ENCODE measurements at places on chromosomes 7 and 10.

DNA sequence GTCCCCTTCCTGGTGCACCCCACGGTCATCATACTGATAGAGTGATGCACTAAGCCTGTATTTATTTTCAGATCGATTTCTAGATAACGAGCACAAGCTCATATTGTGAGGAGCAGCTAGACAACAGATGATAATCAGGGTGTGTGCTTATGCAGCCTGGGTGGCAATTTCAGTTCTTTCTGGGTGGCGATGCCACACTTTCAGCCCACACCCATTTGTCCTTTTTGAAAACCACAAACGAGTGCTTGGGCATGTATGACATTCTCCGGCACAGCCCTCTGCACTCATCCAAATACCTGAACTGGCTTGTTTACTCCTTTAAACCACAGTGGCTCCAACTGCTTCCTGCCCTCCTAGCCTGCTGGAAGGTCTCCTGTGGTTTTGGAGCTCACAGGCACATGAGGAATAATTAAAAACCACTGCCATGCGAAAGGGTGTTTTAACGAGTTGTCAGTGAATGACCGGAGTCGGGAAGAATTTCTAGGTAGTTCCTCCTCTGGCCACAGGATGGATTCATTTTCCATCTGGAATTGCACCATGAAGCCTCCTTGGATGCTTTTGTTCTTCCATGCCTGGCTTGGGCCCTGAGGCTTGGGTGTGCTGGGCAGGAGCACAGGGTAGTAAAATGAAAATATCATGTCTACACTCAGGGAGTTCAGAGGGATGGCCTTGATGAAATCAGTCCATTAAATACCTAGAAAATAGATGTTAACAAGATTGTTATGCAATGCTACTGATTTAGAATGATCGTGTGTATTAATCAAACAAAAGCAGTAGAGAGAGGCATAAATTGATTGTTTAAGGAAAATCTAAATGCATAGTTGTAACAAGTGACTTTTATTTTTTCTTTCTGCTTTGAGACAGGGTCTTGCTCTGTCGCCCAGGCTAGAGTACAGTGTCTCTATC is 52.4 kb upstream of the ITGB1 start:
- no peak for DNase-seq

DNA sequence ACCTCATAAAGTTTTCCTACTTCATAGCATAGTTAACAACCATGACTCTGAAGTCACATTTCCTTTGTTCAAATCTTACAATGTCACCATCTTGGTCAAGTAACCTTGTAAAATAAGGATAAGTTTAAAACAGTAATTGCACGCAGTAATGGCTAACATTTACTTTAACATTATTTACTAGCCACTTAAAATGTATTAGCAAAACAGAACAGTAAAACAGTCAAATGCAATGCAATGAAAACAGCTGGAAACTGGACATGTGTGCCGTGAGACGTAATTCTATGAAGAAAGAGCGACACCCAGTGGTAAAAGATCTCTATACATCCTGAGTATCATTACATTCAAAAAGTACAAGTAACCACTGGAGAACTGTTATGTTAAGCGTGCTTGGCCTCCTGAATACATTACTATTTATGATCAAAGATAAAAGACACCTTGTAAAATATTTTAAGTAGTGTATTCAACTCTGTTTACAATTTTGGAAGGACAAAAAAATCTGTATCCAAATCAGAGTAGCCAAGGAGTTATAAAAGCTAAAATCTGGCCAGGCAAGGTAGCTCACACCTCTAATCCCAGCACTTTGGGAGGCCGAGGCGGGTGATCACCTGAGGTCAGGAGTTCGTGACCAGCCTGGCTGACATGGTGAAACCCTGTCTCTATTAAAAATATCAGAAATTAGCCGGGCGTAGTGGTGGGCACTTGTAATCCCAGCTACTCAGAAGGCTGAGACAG is 27.2 kb downstream of the ATE1 start:
- no peak for DNase-seq

DNA sequence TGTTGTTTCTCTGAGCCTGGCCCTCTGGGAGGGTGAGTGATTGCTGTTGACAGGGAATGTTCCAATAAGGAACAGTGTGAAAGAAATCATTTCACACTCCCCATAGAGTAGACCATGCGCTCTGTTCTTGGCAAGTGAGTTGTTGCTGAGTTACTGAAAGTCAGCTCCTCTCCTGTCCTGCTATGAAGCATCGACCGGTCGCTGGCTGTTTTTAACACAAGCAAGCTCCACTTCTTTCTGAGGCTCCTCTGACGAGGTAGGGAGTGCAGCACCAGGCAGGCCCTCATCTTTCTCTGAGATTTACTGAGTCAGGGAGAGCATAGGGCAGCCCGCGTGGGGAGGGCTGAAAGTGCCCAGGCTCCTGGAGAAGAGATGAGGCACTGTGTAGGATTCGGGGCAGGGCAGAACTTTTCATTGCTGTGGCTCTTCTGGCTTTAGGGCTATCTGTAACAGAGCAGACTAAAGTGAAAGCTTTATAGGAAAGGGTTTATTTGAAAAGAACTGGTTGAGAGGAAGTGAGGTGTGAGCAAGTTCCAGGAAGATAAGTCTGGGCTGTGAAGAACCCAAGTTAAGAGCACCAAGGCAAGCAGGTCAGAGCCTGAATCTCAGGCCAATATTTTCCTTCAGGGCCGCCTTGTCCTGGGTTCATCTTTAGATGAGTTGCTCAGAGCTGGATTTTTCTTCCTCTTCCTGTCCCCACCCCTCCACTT is 332.2 kb downstream of the CCSER2 start:
- no peak for DNase-seq

DNA sequence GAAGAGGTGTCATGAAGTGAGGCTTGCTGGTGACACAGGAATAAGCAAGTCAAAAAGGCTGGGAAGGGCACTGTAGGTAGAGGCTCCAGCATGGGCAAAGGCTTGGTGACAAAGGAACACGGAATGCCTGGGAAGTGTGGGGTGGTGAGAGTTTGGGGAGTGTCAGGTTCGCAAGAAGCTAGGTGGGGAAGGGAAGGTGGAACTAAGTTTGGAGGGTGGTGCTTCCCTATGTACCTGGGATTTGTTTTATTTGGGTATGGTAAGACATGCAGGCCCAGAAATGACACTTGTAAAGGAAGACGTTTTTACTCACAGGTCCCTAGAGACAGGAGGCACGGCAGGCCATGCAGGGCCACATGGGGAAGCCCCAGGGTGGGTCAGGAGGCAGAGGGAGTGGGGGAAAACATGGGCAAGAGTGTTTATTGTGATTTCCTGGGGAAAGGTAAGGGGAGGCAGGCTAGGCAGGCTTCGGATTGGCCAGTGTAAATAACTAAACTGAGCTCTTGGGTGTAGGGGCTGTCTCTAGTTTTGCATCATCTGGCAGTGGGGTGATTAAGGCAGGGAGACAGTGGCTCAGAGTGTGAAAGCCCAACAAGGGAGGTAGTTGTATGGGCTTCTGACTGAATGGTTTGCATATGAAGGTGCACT is 52.1 kb downstream of the SH2D4B start:
- no peak for DNase-seq

- DNase-seq, result no peak
Observed at GRCh38 chr7:47142169-47142866, 439.6 kb downstream of the TNS3 start.

DNA sequence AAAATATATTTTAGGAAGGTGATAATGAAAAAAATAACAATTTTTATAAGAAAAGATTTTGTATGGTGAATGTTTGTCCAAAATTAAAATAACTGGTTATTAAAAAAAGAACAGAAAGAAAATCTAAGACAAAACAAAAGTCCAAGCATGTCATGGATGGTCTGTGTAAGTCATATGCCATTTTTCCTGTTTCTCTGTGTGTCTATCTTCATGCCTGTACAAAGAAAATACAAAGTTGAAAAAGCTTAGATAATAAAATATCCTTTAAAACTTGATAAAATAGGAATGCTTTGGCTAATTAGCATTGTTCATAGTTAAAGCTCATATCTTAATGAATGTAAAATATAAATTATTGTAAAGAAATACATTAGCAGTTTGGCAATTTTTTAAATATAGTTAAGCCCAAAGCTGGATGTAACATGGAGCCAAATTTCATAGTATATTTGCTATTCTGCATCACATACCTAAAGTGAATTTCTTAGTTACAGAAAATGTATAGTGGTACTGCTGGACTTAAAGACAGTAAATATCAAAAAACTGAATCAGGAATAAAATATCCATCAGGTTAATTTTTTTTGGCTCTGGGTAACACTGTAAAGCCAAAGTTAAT is 661.1 kb downstream of the PCDH15 start:
- no peak for DNase-seq

- DNase-seq, result no peak
Observed at GRCh38 chr7:123183431-123183830, 16.3 kb downstream of the SLC13A1 start.

DNA sequence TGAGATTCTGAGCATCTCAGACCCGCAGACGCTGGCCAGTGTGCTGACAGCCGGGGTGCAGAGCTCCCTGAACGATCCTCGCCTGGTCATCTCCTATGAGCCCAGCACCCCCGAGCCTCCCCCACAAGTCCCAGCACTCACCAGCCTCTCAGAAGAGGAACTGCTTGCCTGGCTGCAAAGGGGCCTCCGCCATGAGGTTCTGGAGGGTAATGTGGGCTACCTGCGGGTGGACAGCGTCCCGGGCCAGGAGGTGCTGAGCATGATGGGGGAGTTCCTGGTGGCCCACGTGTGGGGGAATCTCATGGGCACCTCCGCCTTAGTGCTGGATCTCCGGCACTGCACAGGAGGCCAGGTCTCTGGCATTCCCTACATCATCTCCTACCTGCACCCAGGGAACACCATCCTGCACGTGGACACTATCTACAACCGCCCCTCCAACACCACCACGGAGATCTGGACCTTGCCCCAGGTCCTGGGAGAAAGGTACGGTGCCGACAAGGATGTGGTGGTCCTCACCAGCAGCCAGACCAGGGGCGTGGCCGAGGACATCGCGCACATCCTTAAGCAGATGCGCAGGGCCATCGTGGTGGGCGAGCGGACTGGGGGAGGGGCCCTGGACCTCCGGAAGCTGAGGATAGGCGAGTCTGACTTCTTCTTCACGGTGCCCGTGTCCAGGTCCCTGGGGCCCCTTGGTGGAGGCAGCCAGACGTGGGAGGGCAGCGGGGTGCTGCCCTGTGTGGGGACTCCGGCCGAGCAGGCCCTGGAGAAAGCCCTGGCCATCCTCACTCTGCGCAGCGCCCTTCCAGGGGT is 703 bp downstream of the RBP3 start:
- no peak for DNase-seq

- DNase-seq, result no peak
Observed at GRCh38 chr10:44966816-44967509, 7.4 kb downstream of the RASSF4 start.

- no peak for DNase-seq
Observed at GRCh38 chr7:19964246-19964645, 190.8 kb upstream of the TMEM196 start.

DNA sequence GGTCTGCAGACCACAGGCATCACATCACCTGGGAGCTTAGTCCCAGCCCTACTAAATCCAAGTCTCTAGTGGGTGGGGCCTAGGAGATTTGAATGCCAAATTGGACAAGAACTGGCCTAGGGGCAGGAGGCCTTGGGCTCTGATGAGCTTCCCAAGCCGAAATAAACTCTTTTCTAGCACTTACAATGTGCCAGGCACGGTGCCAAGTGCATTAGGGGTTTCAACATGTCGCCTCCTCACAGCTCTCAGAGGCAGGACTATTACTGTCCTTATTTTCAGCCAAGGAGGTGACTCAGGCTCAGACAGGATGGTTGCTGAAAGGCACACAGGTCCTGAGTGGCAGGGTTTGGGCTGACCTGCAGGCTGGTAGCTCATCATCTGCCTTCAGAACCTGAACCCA is 9.2 kb upstream of the CPA1 start:
- no peak for DNase-seq

DNA sequence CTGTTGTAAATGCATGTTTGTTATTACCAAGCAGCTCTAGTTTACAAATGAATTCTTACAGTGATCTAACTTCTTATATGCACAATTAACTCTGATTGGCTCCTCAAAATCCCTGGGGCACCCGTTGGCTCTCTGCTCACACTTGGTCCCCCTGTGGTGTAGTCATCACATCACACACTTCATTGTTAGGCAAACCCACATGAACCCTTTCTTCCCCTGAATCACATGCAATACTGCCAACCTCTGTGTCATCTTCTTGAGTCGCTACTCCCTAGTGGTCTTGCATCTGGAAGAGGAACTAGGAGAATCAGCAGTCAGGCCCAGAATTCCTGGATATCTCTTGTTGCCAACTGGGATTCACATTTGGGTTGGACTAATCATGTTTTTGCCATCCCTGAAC is 73.1 kb downstream of the CD36 start:
- no peak for DNase-seq

DNA sequence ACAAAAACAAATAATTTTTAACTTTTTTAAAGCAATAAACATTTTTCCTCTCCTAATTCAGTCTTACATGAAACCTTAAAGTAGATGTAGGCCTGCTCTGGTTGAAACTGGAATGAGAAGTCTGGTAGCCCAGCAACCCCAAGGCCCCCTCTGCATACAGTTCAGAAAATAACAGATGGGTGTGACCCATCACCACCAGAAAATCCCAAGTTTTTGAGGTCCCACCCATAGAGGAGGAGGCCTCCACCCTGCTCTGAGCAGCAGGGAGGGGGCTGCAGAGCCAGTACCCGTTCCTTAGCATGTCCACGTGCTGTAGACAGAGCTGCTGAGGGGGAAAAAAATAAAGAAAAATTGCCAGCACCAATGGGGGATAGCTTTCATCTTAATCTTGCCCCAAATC is 122.7 kb downstream of the WNT2 start:
- no peak for DNase-seq

GRCh38 chr7:146720195-146720594 is 603.6 kb downstream of the CNTNAP2 start:
- no peak for DNase-seq

GRCh38 chr7:125396466-125397151 is 467.0 kb upstream of the POT1 start:
- no peak for DNase-seq

GRCh38 chr7:3063016-3063753 is 19.5 kb upstream of the CARD11 start:
- DNase-seq, result no peak

DNA sequence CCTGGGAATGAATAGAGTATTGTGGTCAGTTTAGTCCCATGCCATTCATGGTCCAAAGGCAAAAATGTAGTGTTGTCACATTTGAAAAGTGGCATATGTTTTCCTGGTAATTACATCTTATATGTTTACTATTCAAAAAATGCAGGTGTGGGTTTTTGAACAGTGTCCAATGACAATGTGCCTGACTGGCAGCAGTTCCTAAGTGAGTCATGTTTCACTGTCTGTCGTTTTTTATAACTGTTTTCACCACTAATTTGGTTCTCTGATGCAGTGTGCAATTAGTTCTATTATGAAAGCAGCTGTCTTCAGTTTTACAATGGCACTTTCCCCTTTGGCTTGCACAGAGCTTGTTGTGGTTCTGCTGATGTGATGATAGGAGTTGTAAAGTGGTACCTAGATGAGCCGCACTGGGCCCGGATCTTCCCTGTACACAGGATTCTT is 162.3 kb downstream of the SEM1 start:
- DNase-seq, result no peak

DNA sequence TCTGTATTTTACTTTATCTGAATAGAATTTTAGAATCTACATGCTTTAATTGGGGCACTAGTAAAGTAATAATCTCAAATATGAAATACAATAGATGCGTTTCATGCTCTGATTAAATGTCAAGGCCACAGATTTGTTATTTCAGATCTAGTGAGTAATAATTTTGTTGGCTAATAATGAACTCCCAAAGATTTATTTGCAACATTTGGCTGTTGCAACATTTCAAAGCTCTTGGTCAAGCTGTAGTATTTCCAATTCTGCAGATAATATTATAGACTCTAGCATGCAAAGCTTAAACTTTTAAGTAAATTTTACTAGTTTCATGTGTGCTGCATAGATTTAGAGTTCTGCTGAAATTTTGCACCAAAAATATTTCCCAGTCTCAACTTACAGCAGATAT is 16.7 kb downstream of the LRRN3 start:
- DNase-seq, result no peak

- DNase-seq, result no peak
Observed at GRCh38 chr10:61778137-61778536, 115.4 kb downstream of the CABCOCO1 start.

Data from head of caudate nucleus (tissue), 42 donors.